ENCODE measurements at places on chromosomes 12 and 14.

DNA sequence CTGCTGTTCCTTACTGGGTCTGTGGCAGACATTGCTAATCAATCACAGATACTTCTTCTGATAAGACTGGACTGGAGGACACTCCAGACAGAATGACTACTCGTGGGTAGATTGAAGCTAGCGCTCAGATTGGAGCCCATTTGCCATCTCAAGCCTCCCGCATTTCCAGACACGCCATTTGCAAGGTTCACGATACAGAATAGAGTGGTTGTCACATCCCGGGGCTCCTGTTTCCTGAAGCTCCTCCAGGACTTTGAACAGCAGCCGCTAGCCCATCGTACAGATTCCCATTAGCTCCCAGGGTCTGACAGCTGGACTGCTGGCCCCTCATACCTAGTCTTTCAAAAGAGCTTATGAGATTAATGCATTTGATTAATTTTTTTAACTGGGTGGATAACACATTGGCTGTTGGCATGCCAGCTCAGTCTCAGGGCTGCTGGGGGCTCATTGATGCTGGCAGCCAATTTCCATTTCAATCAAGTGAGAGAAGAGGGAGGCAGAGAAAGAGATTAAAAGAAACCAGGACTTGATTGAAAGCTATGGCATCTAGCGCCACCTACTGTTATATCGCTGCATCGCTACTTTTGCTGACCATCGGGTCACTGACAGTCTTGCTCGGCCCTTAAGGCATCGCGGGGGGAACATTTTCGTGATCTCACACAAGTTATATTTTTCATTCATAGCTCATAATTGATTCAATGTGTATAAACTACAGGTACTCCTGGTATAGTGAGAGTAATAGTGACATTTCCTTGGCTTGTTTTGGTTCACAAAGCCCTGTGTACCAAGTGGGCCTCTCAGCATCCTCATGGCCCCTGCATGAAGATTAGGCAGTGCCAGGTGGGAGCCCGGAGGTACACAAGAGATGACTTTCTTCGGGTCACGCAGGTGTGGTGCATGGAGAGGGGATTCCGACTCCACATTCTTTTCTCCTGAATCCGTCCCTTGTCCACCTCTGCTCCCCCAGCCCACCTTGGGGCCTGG, 78.6 kb downstream of the CCDC60 start:
- DNase-seq = peak; percentile 6

DNA sequence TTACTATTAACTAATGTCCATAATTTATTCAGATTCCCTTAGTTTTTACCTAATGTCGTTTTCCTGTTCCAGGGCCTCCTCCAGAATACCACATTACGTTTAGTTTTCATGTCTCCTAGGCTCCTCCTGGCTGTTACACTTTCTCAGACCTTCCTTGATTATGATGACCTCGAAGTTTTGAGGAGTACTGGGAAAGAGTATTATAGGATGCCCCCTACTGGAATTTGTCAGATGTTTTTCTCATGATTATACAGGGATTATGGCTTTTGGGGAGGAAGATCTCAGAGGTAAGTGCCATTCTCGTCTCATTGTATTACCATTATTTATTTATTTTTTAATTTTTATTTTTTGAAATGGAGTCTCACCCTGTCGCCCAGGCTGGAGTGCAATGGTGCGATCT, 17.7 kb upstream of the C1S start:
- DNase-seq = no peak

- DNase-seq = no peak
Measured at GRCh38 chr12:54443446-54443845, 24.4 kb upstream of the ITGA5 start.

DNA sequence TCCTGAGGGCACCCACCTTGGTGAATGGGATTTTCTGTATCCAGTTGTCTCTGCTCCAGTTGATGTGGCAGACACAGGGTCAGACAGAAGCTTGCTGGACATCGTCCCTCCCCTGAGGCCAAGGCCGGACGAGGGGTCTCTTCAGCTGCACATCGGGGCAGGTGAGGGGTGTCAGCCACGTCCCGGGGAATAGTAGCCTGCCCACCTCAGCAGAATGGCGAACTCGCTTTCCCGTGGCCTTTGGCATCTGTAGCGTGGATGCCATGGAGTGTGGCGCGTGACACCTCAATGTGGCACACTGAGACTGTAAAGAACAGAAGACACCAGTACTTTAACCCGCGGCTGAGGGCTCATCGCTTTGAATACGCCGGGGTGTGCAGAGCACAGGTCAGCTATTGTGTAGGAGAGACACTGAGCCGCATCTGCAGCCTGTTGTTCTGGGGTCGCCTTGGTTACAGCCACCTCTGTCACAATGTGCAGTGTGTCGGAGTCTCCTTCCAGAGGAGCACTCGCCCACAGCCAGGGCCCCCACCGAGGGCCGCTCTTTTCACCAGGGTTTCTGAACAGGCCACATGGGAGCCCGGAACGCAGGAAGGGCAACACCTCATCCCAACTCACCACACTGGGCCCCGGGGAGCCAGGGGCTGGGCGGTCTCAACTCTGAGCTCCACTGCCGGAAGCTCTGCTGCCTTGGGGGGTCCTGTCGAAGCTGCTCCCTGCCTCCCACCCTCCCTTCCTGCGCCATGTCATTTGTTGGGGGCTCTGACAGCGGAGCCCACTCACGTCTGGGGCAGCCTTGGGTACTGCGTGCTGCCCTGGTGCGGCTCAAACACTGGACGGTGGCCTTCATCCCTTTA, 77.0 kb downstream of the ADGRD1 start:
- DNase-seq = no peak

- DNase-seq = no peak
Measured at GRCh38 chr12:101773650-101774162, 34.4 kb upstream of the SYCP3 start.

DNA sequence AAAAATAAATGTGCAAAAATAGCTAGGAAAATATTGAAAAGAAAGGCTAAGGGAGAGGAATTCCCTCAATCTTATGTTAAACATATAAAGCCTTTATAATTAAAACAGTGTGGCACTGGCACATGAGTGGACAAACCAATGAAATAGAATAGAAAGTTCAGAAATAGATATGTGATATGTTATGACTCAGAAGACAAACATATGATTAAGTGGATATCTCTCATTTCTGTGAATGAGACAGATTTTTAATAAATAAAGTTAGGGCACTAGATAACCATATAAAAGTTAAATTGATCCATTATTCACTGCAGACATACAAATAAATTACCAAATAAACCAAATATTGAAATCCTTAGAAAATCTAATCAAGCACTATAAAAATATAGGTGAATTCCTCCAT, 73.0 kb downstream of the ALG10B start:
- no peak for DNase-seq

- DNase-seq = no peak
Measured at GRCh38 chr12:3685830-3686229, 67.1 kb downstream of the CRACR2A start.

DNA sequence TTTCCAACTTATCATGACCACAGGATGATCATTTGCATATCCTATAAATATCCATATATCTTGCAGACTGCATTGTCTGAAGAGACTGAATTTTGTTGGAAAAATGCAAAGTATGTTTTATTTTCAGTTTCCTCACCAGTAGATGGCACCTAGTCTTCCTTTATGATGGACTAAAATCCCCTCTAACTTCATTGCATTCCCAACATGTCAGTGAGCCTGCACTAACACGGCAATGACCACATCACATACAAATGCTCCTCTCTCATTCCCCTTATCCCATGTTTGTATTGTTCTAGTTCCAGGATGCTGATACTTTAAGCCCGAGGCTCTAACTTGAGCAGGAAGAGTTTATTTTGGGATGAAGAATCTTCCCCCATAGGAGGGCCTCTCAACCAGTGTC, 24.7 kb upstream of the MYBPC1 start:
- no peak for DNase-seq

GRCh38 chr12:56315249-56315621, 553 bp downstream of the CNPY2 start:
- DNase-seq = no peak

DNA sequence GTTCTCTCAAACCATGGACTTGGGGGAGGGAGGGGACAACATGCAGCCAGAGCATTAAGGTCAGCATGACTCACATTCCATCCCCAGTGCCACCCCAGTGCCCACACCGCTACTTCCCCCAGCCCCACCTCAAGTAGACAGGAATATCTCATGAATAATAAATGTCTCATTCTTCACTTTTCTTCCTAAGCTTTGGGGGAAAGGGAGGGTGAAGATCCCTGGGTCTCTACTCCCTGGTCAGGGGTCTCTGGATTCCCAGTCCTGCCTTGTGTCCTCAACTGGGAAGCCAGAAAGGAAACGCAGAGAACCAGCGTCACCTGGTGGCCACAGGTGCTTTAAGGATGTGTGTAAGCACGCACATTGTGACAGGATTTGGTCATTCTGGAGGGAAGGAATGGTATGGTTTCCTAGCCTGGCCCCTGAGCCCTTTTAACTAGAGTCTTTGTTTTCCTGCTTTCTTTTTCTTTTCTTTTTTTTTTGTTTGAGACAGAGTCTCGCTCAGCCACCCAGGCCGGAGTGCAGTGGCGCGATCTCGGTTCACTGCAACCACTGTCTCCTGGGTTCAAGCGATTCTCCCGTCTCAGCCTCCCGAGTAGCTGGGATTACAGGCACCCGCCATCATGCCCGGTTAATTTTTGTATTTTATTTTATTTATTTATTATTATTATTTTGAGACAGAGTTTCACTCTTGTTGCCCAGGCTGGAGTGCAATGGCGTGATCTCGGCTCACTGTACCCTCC, 3.4 kb downstream of the GPR84 start:
- DNase-seq = no peak

- DNase-seq = no peak
Measured at GRCh38 chr12:99427104-99427503, 220.4 kb upstream of the GARIN6 start.

DNA sequence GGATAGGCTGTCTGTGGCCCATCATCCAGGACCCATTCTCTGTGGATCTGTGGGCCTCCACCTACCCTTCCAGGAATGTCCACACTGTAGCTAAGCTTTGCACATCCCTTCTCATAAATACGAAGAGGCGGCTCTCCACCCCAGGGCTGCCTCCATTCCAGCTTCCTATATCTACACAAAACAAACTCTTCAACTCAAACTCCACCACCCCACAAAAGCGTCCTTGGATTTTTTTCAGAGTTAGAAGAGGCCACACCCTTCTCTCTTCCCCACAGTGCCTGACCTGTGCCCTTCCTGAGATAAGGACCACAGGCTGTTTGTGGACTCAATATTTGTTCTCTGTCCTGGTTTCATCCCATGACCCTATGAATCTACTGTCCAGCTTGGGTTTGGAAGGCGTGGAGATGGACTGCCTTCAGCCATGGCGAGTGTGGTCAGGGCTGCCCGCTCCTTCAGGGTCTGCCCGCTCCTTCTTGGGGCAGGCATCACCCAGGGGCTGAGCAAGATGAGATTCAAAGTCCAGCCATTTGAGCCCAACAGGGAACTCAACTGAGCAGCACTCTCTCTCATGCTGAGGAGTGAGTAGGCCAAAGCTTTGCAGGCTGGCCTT, 13.0 kb upstream of the SERPINA12 start:
- no peak for DNase-seq

DNA sequence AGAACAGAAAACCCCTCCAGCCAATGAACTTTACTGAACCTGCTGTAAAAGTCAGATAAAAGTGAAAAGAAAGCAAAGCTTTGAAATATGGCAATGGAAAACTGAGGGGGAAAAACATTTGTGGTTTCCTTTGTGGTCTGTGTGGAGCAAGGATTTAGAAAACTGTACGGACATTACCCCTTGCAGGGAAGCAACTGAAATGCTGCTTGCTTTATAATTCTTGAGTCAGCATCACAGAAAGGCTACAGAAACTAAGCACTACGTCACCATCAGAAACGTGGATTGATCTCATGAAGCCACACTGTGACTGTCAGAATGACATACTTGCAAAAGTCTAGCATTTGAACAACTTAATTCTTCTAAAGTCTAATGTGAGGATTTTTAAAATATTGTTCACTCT, 2.4 kb upstream of the KCNC2 start:
- no peak for DNase-seq

DNA sequence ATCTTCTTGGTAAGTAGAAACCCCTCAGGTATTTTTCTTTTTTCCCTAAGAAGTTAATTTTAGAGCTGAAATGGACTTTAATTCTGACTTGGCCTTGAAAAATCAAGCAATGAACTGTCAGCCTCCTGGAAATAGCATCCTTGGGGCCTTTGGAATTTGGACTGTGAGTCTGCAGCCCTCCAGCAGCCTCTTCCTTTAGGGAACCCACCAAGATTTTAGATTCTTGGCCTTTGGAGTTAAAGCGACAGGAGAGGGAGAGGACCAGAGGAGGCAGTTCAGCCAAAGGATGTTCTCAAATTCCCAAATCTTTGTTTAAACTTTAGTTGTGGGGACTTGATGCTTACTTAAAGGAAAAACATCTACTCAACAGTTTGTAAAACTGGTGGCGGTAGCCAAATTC, 288.6 kb downstream of the AACS start:
- DNase-seq = no peak

GRCh38 chr14:21668377-21668776, 5.2 kb downstream of the OR4E1 start:
- DNase-seq = no peak

DNA sequence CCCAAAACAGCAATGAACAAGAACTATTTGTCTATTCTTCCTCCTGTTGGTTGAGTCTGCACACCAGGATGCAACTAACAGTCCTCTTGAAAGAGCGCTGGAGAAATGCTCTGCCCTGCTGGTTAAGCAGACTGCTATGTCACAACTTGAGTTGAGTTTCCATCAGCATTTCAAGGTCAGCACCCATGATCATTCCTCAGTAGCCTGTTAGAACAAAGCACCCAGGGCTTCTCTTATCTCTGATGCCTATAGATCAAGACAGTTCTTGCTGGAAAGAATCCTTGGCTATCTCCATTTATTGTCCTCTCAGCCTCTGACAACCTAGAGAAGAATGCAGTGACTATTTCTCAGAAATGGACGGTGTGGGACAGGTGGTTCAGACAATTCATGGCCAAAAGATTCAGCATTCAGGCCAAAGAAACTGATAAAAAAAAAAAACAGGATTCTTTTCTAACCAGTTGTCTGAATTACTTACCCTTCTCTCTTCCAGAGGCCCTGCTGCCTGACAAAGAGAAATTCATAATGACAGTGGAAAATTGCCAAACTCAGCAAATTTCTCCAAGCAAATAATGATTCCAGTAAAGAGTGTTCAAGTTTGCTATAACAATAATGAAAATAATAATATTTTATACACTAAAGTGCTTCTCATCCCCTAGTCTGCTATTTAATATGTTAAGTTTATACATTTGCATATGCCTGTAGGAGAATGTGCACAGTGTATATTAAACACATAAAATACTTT, 306.7 kb downstream of the EMP1 start:
- no peak for DNase-seq

DNA sequence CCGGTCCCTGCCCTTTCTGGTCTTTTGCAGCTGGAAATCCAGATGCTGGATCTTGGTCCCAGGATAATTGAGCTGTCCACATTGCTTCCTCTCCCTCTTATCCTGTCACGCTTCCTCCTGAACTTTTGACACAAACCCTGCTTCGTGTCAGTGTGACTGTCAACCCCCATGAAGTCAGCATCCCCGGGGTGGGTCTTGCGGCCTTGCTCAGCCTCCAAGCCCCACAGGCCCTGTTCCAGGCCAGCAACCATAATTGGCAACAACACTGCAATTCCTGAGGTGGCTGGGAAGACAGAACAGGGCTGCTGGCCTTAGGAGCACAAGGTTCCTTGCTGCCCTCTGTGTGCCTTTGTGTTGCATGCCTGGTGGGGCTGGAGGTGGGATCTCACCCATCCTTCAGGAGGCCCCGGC, 74.9 kb downstream of the NTF3 start:
- DNase-seq = no peak
